Regular cardiac myocyte (primary cell): ENCODE measurements at places on chromosomes 6 and 20. TPM values are rescaled to one million over a fixed set of nuclear protein-coding genes. Genes with fewer than 3 reads are reported as not detected.

The VWA7 gene
- total RNA-seq: under 0.01 TPM in 1 of 2 replicates, not detected in the other

The LY6G6F gene
- total RNA-seq: not detected in 2 replicates

The SALL4 gene
- total RNA-seq: under 0.01 and 0.28 TPM in 2 replicates

The ZSCAN23 gene
- 1.9 and 3.9 TPM in 2 replicates for total RNA-seq

The HS3ST5 gene
- total RNA-seq: not detected in 2 replicates

The CPNE5 gene
- under 0.01 TPM in 1 of 2 replicates, not detected in the other for total RNA-seq

The GSTA2 gene
- total RNA-seq: not detected in 2 replicates
